G401 (cell line): ENCODE measurements at places on chromosomes 3 and 15. TPM values are rescaled to one million over a fixed set of nuclear protein-coding genes. Genes with fewer than 3 reads are reported as not detected.
A peak's percentile ranks its signal among the peaks of the same experiment; 100 is the strongest.

GRCh38 chr3:50163572-50164455, 8.7 kb downstream of the SEMA3F start:
- peak; percentile 71 for DNase-seq

- peak; percentile 83 for DNase-seq
Observed at GRCh38 chr3:15933439-15934139, 135.8 kb upstream of the ANKRD28 start.

The CKMT1B gene
- 12.7 and 30.9 TPM in 2 replicates for total RNA-seq

- DNase-seq = no peak
Observed at GRCh38 chr15:62868507-62868906, 174.0 kb upstream of the TPM1 start.

- DNase-seq = no peak
Observed at GRCh38 chr15:68524753-68525584, 53.8 kb upstream of the CORO2B start.

GRCh38 chr15:68795298-68795848, 25.3 kb downstream of the ANP32A start:
- peak; percentile 97 for DNase-seq

GRCh38 chr3:107452436-107452835, 70.3 kb upstream of the BBX start:
- DNase-seq = no peak

DNA sequence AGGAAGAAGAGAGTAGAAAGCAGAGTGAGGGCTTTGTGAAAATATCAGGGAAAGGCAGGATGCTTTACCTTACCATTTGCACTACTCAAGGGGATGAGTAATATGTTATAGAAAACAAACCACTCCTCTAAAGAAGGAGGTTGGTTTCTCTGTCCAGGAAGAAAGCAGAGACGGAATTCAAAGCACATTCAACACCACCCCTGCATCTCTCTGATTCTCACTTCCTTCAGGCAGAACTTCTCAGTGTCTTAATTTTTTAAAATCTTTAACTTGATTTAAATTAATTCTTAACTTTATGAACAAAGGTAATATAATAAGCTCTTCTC, 82.4 kb downstream of the NR2F2 start:
- no peak for DNase-seq

DNA sequence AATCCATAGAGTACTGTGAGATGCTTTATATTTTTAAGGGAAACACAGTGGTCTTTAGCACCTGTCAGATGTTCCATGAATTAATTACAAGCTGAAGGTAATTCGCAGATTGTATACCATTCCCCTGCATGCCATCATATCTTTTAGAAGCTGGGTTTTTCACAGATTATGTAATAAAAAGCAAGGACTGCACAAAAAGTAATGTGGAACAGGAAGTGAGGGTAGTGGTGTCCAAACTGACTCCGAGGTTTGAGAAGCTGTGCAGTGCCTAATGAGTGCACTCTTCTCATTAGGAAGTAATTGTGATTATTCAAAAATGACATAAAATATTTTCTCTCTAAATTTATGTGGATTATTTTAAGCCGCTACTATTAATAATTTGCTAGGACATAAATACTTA, 123.2 kb downstream of the GOLIM4 start:
- DNase-seq = no peak

GRCh38 chr3:59422312-59422711, 372.5 kb upstream of the CFAP20DC start:
- DNase-seq = no peak

The XCR1 gene
- 0.06 TPM in 1 of 2 replicates, not detected in the other for total RNA-seq

DNA sequence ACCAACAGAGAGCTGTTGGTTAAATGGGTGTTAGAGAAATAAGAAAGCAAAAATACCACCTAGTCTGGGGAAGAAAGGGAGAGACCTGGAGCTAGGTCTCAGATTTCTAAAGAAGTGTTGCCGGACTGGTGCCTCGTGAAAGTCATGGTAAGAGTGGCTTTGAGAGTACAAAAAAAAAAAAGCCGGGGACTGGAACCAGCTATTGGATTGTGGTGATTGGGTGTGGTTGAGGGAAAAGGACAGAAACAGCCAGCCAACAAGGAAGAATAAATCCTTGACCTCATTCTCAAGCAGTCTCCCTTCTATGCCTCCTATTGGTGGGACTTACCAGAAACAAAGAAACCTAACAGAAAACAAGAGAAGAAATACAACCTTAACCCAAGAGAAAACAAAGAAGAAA, 346.4 kb upstream of the KCNMB2 start:
- no peak for DNase-seq

The MESP1 gene
- not detected in 2 replicates for total RNA-seq

- no peak for DNase-seq
Observed at GRCh38 chr3:37435572-37435971, 261.2 kb upstream of the LRRFIP2 start.

The HIGD2B gene
- total RNA-seq = not detected in 2 replicates

The TNFAIP8L3 gene
- total RNA-seq = not detected in 2 replicates

The CDCP1 gene
- total RNA-seq = not detected in 2 replicates

GRCh38 chr3:97816811-97817210, 5.0 kb upstream of the CRYBG3 start:
- DNase-seq = no peak
